ENCODE measurements at places on chromosomes 2 and 18. TPM values are rescaled to one million over a fixed set of nuclear protein-coding genes. Genes with fewer than 3 reads are reported as not detected.
A peak's percentile ranks its signal among the peaks of the same experiment; 100 is the strongest.

GRCh38 chr2:112634153-112634873 lies 11.4 kb upstream of the SLC20A1 start:
- H3K27ac ChIP-seq = no peak overlapping the region
- no peak for DNase-seq
- no peak overlapping the region for H3K4me3 ChIP-seq
- no peaks in the 10 kb centered on the region for H3K4me1 ChIP-seq

The HAAO gene
- total RNA-seq = 14.0 TPM

- no peak for DNase-seq
- H3K27ac ChIP-seq = no peak overlapping the region
- H3K27me3 ChIP-seq = peaks cover 2% of the 10 kb centered on the region
- H3K4me1 ChIP-seq = no peaks in the 10 kb centered on the region
- H3K36me3 ChIP-seq = no peaks in the 10 kb centered on the region
- no peak overlapping the region for H3K4me3 ChIP-seq
Measured at GRCh38 chr2:140064243-140064642, 1284.1 kb upstream of the NXPH2 start.

- H3K27me3 ChIP-seq = no peaks in the 10 kb centered on the region
- H3K27ac ChIP-seq = no peak overlapping the region
- no peak overlapping the region for H3K4me3 ChIP-seq
- H3K4me1 ChIP-seq = no peaks in the 10 kb centered on the region
- no peak for DNase-seq
- H3K36me3 ChIP-seq = no peaks in the 10 kb centered on the region
Measured at GRCh38 chr18:75162978-75163377, 46.0 kb downstream of the PTGR3 start.

The TEX261 gene
- total RNA-seq = 45.2 TPM

DNA sequence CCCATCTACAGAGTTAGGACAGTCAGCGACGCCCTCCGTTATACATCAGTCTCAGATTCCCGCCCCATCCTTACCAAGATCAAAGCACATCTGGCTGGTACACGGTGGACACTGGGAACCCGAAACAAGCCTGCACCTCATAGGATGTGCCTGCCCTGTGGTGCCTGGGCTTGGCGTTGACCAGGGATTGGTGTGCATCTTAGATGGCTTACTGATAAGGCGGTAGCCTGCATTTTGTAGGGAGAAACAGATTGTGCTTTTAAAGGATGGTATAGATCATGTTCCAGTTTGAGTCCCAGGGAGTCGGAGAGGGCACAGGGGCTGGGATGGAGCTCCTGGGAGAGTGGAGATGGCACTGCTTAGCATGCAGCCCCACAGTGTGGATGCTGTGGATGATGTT lies 108.0 kb downstream of the EML6 start:
- no peaks in the 10 kb centered on the region for H3K27me3 ChIP-seq
- H3K27ac ChIP-seq = no peak overlapping the region
- DNase-seq = no peak
- H3K4me1 ChIP-seq = no peaks in the 10 kb centered on the region

DNA sequence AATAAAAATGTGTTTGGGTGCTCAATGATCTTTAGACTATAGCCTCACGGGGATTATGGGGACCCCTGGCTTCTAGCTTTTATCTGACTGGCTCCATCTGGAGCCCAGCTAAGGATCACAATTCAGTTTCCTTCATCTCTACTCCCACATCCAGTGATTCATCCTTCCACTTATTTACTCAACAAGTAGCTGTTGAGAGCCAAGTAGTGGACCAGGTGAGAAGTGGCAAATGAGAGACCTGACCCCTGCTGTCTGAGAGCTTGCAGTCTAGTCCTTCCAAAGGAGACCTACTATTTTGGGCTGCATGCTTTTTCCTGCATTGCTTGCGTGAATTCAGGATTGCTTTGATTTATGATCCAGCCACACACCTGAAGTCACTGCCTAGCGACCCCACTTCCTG lies 10.7 kb upstream of the DSG3 start:
- H3K4me3 ChIP-seq = no peak overlapping the region
- H3K36me3 ChIP-seq = no peaks in the 10 kb centered on the region
- H3K4me1 ChIP-seq = no peaks in the 10 kb centered on the region
- H3K27ac ChIP-seq = no peak overlapping the region
- no peaks in the 10 kb centered on the region for H3K27me3 ChIP-seq

DNA sequence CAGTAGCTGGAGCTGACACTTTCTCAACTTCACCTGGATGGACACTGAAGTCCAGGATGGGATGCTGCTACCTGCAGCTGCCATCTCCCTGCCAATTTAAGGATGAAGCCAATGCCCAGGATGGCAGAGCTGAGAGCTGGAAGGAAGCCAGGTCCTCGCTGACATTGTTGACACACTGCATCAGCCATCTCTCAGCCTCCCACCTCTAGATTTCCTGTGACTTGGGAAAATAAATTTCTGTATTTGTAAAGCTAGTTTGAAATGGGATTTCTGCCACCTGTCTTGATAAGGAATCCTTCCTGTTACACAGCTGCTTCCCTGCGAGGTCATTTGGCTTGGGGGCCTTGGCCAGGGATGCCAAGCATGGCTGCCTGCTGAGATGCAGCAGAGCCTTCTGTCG lies 43.5 kb downstream of the KCTD1 start:
- H3K27ac ChIP-seq = no peak overlapping the region
- no peak overlapping the region for H3K4me3 ChIP-seq
- no peak for DNase-seq
- H3K36me3 ChIP-seq = no peaks in the 10 kb centered on the region
- H3K27me3 ChIP-seq = no peaks in the 10 kb centered on the region

The CEP76 gene
- total RNA-seq = 13.3 TPM

GRCh38 chr2:192196421-192197194 lies 1.9 kb upstream of the TMEFF2 start:
- H3K4me3 ChIP-seq = peak overlapping the region; percentile 39
- no peaks in the 10 kb centered on the region for H3K36me3 ChIP-seq

The STON1 gene
- total RNA-seq = 34.0 TPM

The KATNAL2 gene
- 4.2 TPM for total RNA-seq

- H3K4me1 ChIP-seq = no peaks in the 10 kb centered on the region
- no peaks in the 10 kb centered on the region for H3K27me3 ChIP-seq
- no peak overlapping the region for H3K27ac ChIP-seq
- DNase-seq = no peak
Measured at GRCh38 chr2:65281627-65282351, 54.2 kb downstream of the ACTR2 start.

The EN1 gene
- 0.09 TPM for total RNA-seq

The AQP12B gene
- not detected for total RNA-seq

DNA sequence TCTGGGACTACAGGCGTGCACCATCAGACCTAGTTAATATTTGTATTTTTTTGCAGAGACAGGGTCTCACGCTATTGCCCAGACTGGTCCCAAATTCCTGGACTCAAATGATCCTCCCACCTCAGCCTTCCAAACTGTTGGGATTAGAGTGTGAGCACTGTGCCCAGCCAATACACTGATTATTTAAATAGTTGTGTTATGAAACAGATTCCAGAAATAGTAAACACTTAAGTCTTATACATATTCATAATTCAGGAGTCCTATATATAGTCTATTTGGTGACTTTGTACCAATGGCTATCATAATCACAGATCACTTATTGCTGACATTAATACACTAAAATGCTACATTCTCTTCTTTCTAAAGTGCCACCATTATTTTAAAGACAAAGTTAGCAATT lies 12.8 kb downstream of the NFU1 start:
- DNase-seq = no peak
- no peak overlapping the region for H3K27ac ChIP-seq
- H3K36me3 ChIP-seq = no peaks in the 10 kb centered on the region
- H3K4me3 ChIP-seq = no peak overlapping the region

The CD28 gene
- total RNA-seq = 0.51 TPM

DNA sequence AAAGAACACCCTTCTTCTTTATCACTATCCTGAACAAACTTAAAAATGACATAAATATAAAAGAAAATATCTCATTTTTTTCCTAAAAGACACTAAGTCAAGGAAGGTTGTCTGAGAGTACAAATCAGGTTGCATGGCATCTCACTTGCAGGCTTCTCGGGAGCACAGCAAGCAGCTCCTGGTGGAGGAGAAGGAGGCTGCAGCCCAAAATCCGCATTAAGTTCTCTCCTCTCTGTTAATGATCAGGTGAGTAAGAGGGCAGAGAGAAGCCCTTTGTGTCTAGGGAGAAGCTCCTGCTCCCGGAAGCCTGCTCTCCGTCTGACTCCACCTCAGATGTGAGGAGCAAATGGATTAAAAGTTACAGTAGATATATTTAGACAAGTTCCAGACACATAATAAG lies 35.0 kb upstream of the DOK6 start:
- no peak for DNase-seq
- H3K36me3 ChIP-seq = no peaks in the 10 kb centered on the region
- no peak overlapping the region for H3K4me3 ChIP-seq
- H3K27ac ChIP-seq = no peak overlapping the region

The SPC25 gene
- 0.91 TPM for total RNA-seq

The MC4R gene
- not detected for total RNA-seq
